ENCODE measurements at places on chromosomes 5 and 9.

DNA sequence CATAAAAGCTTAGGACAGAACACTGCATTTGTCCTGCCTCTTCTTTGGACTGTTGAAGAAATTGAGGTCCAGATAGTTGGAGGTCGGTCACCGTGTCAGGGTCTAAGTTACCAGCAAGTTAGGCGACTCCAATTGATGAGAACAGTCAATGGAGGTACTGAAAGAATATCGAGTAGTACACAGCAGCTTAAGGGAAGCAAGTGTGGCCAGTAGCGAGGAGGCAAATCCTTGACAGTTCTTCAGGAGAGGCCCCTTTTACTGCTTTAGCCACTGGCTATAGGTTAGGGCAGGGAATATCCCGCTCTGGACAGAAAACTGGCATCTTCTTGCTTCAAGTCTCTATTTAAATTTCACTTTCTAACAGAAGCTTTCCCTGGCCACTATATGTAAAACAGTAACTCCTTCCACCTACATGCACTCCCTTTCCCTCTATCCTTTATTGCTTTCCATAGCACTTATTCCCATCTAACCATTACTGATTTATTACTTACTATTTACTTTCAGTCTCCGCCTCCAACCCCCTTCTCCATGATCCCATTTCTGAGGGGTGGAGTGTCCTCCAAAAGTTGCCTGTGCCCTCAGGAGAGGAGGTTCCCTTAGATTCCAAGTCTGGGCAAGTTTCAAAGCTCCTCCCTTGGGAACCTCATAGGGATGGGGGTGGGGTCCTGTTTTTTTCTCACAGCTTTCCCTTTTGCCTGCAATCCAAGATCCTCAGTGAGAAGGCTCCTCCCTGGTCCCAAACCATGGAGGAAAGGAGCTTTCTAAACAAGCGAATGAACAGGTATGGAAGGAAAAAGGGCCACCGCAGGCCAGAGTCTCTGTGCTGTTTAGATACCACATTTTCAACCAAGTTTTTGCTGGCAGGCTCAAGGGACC is 4.1 kb upstream of the PRDM6 start:
- DNase-seq = no peak

DNA sequence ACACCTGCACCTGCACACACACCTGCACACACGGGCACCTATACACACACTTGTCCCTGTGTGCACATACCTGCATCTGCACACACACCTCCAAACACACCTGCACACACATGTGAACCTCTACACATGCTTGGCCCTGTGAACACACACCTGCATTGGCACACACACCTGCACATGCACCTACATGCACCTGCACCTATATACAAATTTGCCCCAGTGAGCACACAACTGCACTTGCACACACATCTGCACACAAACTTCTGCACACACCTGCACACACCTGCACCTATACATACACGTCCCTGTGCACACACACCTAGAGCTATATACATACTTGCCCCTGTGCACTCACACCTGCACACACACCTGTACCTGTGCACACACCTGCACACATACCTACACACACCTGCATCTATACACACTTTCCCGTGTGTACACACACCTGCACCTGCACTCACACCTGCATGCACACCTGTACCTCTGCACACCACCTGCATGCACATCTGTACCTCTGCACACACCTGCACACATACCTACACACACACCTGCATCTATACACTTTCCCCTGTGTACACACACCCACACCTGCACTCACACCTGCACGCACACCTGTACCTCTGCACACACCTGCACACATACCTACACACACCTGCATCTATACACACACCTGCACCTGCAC is 21.5 kb upstream of the LPCAT1 start:
- DNase-seq = no peak

DNA sequence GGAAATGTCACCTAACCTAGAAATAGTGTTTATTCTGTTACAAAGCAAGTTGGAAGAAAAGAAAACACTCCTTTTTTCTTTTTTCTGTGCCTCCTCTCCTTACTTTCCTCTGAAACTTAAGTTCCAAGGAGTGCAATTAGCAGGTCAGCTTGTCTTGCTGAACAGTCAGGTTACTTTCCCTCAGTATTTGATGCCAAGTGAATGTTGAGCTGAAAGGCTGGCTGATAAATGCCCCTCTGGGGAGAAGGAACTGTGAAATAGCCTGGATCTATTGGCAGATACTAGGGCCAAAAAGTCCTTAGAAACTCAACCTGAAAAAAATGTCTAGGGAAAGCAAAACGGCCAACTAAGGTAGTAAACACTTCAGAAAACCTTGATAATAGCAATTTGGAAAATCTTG is 43.6 kb downstream of the GRIA1 start:
- no peak for DNase-seq

GRCh38 chr9:103867886-103868285 is 226.2 kb upstream of the SMC2 start:
- DNase-seq = no peak

- DNase-seq = peak; percentile 25
Observed at GRCh38 chr9:5493679-5494511, 16.4 kb upstream of the PDCD1LG2 start.

GRCh38 chr5:89016741-89017303 is 133.8 kb upstream of the MEF2C start:
- no peak for DNase-seq

- DNase-seq = no peak
Observed at GRCh38 chr5:5780253-5780652, 357.8 kb downstream of the ICE1 start.

DNA sequence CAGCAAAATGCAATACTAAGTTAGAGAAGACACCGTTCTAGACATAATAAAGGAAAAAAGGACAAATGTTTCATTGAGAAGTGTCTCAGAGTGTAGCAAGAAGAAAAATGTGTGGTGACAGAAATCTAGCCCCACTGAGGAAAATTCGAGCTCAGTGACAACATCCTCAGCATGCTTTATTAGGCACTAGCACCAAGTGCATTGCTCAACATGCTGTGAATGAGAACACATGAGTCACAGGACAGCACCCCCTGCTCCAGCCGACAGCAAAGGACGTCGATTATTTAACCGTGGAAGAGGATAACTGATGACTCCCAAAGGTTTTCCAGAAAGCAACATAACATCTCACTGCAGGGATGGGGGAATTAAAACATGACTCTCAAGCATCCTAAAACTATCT is 182.7 kb downstream of the GNAQ start:
- peak; percentile 30 for DNase-seq

- DNase-seq = no peak
Observed at GRCh38 chr5:135328128-135328687, 70.8 kb downstream of the MACROH2A1 start.

DNA sequence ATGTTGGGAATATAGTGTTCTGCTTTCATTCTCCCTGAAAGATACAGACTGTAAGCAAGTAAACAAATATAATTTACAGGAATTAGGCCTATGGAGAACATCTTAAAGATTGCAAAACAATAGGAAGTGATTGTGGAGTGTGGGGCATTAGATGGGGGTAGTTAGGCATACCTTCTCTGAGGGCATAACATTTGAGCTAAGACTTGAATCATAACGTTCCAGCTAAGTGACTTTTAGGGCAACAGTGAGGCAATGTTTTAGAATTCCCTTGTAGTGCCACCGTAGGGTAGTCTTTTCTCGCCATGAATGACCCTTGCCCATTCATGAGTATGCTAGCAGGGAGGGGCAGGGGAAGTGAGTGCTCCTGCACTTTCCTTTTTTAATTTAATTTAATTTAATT is 173.3 kb downstream of the SPATA31D1 start:
- no peak for DNase-seq

- no peak for DNase-seq
Observed at GRCh38 chr5:82422751-82423181, 144.6 kb upstream of the RPS23 start.

DNA sequence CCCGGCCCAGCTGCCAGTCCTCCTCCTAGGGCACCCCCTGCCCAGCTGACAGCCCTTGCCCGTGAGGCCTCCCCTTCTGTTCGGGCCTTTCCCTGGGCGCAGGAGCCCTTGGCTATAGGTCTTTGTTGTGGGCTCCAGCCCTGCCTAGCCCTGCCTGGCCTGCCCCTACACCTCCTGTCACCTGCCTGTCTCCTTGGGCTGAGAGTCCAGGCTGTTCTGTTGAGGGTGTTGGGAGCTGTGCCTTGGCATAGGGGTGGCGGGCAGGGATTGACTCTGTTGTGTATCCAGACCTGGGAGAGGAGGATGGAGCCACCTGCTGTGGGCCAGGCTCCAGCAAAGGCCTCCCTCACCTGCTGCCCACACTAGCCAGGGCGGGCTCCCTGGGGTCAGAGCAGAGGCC is 11.6 kb downstream of the FCN2 start:
- DNase-seq = no peak

GRCh38 chr9:111582888-111583287 is 16.6 kb downstream of the PTGR1 start:
- DNase-seq = no peak

DNA sequence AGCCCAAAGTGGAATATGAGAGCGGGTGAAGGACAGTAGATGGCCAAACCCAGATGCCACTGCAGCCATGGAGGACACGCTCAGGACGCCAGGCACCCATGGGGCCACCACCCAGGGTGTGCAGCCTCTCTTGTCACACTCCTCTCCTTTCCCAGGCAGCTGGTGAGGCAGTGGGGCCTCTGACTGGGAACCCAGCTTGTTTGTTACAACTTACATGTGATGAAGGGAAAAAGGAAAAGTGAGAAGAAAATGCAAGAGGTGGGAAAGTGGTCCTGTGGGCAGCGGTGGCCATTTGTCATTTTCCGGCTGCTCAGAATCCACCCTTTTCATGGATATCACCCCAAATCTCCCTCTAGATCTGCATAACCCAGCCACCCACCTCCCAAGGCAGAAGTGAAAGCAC is 62.7 kb upstream of the UNC5A start:
- DNase-seq = no peak

GRCh38 chr9:84216151-84216550 is 124.4 kb downstream of the SLC28A3 start:
- DNase-seq = no peak

GRCh38 chr9:137975527-137975913 is 97.9 kb downstream of the CACNA1B start:
- no peak for DNase-seq

DNA sequence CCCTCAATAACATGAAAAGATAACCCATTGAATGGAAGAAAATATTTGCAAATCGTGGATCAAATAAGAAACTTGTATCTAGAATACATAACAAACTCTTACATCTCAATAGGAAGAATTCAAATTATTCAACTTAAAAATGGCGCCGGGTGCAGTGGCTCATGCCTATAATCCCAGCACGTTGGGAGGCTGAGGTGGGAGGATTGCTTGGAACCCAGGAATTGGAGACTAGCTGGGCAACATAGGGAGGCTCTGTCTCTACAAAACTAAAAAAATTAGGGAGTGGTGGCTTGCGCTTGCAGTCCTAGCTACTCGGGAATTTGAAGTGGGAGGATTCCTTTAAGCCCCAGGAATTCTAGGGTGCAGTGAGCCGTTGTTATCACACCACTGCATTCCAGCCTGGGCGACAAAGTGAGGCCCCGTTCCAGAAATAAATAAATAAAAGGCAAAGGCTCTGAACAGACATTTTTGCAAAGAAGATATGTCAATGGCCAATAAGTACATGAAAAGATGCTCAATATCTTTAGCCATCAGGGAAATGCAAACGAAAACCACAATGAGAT is 21.5 kb upstream of the TBC1D2 start:
- DNase-seq = no peak

DNA sequence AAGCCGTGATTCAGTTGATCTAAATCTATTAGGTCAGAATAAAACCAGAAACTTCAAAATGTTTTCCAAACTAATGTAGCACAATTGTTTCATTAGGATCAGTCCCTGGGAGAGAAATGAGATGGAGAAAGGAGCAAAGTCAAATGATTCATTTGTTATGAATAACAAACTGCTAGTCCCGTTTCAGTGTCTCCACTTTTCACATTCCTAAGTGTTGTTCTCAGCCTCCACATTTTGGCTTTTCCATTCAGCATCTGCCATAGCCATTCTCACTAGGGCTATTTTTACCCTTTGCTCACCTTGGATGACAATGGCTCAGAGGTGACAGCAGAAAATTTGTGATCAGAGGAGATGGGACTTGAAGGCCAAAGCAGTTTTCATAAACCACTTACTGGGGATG is 314.1 kb upstream of the KIF2A start:
- DNase-seq = no peak

DNA sequence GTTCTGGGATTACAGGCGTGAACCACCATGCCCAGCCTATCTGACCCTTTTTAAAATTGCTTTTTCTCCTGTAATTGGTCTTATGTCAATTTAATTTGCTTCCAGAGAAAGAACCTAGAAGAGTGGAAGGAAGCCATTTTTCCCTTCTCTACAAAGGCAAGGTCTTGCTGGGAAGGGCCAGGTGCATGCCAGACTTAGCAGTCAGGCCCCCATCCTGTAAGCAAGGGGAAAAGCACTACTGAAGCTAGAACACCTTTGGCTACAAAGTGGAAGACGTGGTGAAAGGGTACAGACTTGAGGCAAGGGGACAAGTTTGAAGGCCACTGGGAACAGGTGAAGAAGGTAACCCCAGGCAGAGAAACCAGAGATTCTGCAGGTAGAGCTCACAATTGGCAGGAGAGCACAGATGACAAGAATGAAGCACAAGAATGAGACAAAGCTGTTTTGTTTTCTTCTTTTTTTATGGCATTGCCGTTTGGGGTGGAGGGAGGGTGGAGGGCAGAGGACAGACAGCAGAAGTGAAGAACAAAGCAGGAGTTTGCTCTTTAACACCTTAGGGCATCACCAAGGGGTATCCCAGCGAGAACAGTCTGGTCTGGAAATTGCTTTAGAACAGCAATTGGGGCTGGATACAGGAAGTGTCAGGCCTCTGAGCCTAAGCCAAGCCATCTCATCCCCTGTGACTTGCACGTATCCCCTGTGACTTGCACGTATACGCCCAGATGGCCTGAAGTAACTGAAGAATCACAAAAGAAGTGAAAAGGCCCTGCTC is 72.9 kb downstream of the SERINC5 start:
- DNase-seq = no peak

- DNase-seq = no peak
Observed at GRCh38 chr9:138047469-138048040, 170.0 kb downstream of the CACNA1B start.

GRCh38 chr5:2783223-2783622 is 31.7 kb upstream of the IRX2 start:
- no peak for DNase-seq

GRCh38 chr9:5518937-5519319 is 8.6 kb downstream of the PDCD1LG2 start:
- no peak for DNase-seq

DNA sequence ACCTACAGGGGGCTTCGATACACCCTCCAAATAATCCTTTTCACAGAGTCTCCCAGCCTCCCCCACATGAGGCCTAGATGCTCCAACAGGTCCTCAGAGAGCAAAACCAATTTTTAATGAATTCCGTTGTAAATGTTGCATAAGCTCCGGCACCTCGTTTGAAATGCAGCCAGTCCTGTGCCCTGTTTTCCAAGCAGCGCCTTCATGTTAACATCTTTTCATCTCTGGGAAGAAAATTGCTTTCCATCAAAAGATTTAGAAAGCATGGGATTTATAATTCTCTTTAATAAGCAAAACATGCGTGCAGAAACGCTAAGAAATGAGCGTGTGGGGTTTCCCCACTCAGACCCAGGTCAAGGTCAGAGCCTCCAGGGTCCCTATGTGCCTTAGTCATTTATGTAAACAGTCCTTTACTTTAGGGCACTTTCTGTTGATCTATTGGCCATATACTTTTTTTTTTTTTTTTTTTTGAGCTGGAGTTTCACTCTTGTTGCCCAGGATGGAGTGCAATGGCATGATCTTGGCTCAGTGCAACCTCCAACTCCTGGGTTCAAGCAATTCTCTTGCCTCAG is 177.5 kb upstream of the S1PR3 start:
- no peak for DNase-seq

All from left ventricle myocardium inferior (tissue), 1 donor.